Hematopoietic multipotent progenitor cell (in vitro differentiated cells): ENCODE measurements at places on chromosomes 6 and 20. TPM values are rescaled to one million over a fixed set of nuclear protein-coding genes. Genes with fewer than 3 reads are reported as not detected.

GRCh38 chr6:147986846-147987245 is 355.8 kb upstream of the SASH1 start:
- no peak for DNase-seq

The FITM2 gene
- 2.2 TPM for total RNA-seq

GRCh38 chr6:23435126-23435525 is 690.9 kb upstream of the NRSN1 start:
- DNase-seq, result no peak

DNA sequence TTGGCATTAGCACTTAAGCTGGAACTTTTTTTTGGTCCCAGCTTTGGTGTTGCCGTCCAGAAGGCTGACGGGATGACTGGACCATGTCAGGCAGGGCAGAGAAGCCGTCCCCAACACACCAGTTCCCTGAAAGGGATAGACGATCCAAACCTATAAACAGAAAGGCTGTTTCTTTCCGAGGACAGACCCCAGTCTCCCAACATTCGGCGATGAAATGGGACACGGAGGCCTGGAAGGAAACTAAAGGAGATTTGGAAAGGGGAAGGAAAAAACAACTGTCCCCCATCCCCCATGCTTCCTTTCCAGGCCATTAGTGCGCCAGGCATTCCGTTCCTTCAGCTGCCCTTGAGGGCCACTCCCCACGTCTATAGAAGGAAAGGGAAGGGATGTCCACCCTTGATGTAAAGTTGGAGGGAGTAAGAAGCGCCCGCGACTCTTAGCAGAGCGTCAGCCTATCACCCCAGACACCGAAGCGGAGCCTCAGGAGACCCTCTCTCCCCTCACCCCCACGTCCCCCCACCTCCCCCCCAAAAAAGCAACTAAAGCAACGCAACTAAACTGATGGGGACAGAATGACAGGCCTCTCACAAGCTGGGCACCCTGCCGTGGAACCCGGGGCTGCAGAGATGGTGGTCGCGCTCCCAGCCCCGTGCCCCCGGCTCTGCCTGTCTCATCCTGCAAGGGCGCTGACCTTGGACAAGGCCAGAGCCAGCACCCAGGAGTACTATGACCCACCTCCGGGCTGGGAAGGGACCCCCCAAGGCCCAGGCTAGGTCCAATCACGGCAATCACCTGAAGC is 638 bp downstream of the BLCAP start:
- no peak for DNase-seq

DNA sequence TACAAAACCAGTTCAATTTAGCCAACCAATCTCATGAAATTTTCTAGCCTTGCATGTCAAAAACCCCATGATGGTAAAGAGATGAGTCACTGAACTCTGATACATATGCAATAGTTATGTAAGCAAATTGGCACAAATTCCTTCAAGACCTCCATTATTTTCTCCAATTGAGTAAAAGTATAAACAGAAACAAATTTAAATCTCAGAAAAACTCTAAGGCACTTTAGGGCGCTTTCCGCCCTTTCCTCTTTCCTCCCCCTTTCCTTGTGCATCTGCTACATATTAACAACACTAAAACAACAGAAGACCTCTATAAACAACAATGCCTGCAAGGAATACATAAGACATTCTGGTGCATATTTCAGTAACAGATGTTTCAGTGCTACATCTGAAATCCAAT is 48.5 kb downstream of the KIF13A start:
- DNase-seq, result no peak

- no peak for DNase-seq
Measured at GRCh38 chr6:30767158-30767943, 23.0 kb upstream of the IER3 start.

GRCh38 chr6:155108070-155108820 is 113.1 kb downstream of the TIAM2 start:
- peak; percentile 29 for DNase-seq

GRCh38 chr6:140414966-140415620 is 1040.6 kb upstream of the CITED2 start:
- no peak for DNase-seq

DNA sequence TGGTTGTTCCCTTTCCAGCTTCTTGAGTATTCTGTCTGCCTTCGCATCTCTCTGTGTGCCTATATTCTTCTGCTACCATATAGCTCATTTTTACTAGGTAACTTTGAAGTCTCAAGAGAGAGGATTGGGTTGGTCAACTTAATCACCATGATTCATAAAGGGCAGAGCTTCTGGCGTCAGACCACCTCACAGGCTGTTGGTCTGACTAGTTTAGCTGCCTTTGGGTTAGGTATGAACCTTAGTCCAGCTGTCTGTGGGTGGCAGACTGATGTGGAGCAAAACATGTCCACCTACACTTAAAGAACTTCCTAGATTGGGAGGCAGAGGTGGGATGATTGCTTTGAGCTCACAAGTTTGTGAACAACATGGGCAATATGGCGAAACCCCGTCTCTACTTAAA is 192.2 kb upstream of the SGK1 start:
- no peak for DNase-seq

The ESR1 gene
- 1.9 TPM for total RNA-seq

The VSX1 gene
- total RNA-seq, result not detected

GRCh38 chr20:45433316-45433715 is 17.4 kb downstream of the PIGT start:
- DNase-seq, result no peak

GRCh38 chr20:24746351-24746685 is 202.8 kb upstream of the CST7 start:
- DNase-seq, result no peak

GRCh38 chr6:22020299-22021003 is 276.4 kb downstream of the PRL start:
- DNase-seq, result no peak

The PNPLA1 gene
- total RNA-seq, result 0.27 TPM

The LYRM4 gene
- 21.3 TPM for total RNA-seq

The RAB22A gene
- 7.8 TPM for total RNA-seq

The SLC2A4RG gene
- total RNA-seq, result 14.3 TPM

GRCh38 chr20:44087051-44087856 is 99.7 kb downstream of the JPH2 start:
- DNase-seq, result no peak

- no peak for DNase-seq
Measured at GRCh38 chr6:71499667-71500066, 211.1 kb downstream of the OGFRL1 start.

The BPIFA1 gene
- total RNA-seq, result not detected

- peak; percentile 92 for DNase-seq
Measured at GRCh38 chr6:129749749-129750120, 39.8 kb upstream of the ARHGAP18 start.

The SLC24A3 gene
- 1.9 TPM for total RNA-seq

DNA sequence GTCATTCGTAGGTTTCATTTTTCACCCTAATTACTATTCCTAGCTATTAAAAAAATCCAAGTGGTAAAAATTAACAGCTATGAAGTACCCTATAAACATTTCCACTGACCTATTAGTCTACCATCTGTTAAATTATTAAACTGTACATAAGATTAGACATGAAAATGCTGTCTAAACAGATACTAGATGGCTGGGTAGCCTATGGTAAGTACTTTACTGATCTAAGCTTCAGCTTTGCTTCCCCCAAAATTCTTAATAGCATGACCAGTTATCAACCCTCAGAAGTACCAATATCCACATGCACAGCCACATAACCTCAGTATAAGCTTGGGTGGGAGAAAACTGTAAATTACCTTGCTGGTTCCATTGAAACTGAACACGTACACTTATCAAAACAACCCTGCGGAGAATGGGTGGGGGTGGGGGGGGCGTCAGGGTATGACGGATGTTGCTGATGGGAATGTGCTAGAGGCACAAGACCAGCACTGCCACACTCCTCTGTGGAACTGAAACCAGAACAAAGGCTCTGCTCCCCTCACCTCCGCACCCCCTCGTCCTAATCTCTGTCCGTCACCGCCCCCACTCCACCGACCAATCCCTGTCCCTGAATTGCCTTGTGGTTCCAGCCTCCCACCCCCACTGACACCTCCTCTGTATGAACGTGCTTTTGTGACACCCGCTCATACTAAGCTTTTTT is 45.3 kb downstream of the B4GALT5 start:
- DNase-seq, result no peak

DNA sequence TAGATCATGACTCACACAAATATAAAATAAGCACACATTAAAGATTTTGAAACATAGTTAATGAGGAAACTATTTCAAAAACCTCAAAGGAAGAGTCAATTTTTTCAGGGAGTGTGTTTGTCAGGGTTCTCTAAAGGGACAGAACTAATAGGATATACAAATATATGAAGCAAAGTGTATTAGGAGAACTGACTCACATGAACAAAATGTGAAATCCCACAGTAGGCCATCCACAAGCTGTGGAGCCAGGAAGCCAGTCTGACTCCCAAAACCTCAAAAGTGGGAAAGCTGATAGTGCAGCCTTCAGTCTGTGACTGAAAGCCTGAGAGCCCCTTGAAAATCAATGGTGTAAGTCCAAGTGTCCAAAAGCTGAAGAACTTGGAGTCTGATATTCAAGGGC is 898.0 kb upstream of the EYS start:
- DNase-seq, result no peak

GRCh38 chr20:15913391-15914025 is 659.7 kb downstream of the KIF16B start:
- DNase-seq, result no peak
